ENCODE measurements at places on chromosomes 3 and 15. TPM values are rescaled to one million over a fixed set of nuclear protein-coding genes. Genes with fewer than 3 reads are reported as not detected.

The PRC1 gene
- 30.0 TPM for total RNA-seq

The TCAIM gene
- 30.3 TPM for total RNA-seq

DNA sequence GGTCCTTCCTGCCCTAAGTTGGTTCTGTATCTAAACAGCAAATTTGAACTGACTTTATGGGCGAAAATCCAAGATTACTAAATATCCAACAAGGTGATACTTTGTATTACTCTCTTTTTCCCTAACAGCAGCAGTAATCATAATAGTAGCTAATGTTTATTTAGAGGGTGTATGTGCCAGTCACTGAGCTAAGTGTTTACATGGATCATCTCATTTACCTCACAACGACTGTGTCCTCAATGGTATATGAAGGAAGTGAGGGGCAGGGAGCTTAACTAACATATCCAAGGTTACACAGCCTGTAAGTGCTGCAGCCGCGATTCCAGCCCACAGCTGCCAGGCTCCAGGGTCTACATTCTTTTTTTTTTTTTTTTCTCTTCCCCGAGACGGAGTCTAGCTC is 10.3 kb upstream of the LRRC34 start:
- DNase-seq, result no peak

- DNase-seq, result no peak
Observed at GRCh38 chr3:8882171-8882593, 81.1 kb downstream of the RAD18 start.

DNA sequence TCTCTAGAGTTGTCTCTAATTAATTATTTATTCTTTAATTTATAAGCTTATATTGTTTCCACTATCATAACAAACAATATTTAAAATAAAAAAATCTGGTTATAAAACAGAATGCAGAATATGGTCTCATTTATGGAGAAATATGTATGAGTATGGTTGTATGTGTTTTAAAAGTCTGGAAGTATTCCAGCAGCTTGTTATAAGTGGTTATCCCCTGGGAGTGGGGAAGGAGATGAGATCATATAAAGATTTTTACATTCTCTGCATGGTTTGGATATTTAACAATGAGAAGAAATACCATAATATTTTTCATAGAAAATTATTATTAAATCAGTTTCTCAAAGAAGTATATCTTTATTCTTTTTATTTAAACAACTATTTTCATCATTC is 135.4 kb upstream of the MB21D2 start:
- no peak for DNase-seq

DNA sequence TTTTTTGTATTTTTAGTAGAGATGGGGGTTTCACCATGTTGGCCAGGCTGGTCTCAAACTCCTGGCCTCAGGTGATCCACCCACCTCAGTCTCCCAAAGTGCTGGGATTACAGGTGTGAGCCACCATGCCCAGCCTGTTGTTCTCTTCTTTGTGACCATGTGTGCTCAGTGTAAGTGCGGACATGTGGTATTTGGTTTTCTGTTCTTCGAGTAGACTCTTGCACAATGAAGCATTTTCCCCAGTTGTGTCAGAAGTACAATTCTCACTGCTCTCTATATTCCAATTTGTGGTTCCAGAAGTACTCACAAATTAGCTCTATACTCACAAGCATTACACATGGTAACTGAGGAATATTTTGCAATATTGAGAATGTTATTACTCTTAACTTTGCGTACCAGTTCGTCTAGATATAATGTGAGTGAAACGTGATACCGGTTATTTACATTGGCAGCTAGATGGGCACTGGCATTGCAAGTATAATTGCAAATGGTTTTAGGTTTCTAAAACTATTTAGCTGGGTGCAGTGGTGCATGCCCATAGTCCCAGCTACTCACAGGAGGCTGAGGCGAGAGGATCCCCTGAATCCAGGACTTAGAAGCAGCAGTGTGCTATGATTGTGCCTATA is 34.2 kb upstream of the MTMR14 start:
- no peak for DNase-seq

All from kidney epithelial cell (primary cell).